ENCODE measurements at places on chromosomes 16 and 17. TPM values are rescaled to one million over a fixed set of nuclear protein-coding genes. Genes with fewer than 3 reads are reported as not detected.

CCL18 gene
- total RNA-seq, result not detected

OTOA gene
- under 0.01 TPM for total RNA-seq

EME1 gene
- 1.3 TPM for total RNA-seq

ABCC12 gene
- total RNA-seq, result not detected

Measured in smooth muscle cell of bladder (primary cell).